ENCODE measurements at places on chromosomes 1 and 21.
A peak's percentile ranks its signal among the peaks of the same experiment; 100 is the strongest.

DNA sequence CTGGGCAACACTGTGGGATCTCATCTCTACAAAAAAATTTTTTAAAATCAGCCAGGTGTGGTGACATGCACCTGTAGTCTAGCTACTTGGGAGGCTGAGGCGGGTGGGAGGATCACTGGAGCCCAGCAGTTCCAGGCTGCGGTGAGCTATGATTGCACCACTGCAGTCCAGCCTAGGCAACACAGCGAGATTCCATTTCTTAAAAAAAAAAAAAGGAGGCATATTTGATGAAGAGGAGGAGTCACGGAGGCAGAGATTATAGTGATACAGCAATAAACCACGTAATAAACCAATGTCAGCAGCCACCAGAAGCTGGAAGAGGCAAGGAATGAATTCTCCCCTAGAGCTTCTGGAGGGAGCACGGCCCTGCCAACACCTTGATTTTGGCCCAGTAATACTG, 4.0 kb downstream of the LIX1L start:
- no peak for DNase-seq

GRCh38 chr1:211578640-211579439, at the start of gene SLC30A1:
SLC30A1 (minus strand) TSS chr1:211579161; CDS start chr1:211578612, 549 bp downstream.
- DNase-seq, result peak; percentile 92

- no peak for DNase-seq
Measured at GRCh38 chr1:233597489-233597901, 16.4 kb upstream of the KCNK1 start.

DNA sequence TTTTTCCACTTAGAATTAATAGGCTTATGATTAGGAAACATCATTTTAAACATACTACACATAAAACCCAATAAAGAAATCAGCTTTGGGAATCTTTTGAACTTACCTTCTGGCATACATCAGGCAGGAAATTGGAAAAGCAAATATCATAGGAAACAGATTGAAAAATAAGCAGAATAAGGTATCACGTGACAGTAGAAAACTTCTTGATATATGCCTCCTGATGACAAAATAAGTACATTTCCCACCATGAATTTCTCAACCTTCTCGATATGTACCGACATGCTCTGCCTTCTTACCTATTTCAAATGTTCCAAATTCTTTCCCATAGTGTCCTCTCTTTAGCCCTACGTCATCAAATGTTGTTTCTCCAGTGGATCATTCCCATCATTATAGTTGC, 72.4 kb downstream of the CLCA4 start:
- DNase-seq, result no peak

DNA sequence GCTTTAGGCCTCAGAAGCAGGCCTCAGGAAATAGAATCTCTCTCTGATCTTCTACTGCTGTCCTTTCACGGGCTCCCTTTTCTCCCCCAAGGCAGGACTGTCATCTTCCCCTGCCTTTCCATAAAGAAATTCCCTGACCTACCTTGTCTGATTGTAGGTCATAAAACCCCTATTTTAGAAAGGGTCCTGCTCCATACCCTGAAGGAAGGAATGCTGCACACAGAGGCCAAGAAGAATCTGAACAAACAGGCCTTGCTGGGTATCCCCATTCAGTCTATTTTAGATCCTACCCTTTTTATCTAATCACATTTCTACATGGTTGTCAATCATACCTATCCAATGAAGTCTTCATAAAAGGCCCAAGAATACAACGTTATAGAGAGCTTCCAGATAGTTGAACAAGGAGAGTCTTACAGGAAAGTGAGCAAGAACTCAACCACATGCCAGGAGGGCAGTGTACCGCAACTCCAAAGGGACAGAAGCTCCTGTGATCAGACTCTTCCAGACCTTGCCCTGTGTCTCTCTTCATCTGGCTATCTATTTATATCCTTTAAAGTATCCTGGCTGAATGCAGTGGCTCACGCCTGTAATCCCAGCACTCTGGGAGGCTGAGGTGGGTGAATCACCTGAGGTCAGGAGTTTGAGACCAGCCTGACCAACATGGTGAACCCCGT, 93.1 kb downstream of the SLC16A1 start:
- no peak for DNase-seq

GRCh38 chr1:106651028-106651762, 405.3 kb upstream of the PRMT6 start:
- DNase-seq, result no peak

GRCh38 chr1:100034470-100034869, 64.7 kb downstream of the SLC35A3 start:
- DNase-seq, result no peak

DNA sequence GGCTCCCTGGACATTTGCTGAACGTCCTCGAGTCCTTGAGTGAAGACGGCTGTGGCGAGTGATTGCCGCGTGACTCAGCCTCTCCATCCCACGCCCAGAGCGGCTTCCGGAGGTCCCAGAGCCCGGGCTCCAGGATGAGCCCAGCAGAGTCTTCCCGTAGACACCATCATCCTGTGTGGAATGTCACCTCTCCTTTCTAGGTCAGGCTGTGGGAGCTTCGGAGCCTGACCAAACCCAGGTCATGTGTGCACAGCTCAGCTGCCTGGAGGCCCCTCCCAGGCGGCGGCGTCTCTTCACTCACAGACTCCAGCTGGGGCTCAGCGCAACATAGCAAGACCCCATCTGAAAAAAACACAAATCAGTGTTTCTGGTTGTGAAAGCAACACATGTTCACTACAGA, 38.2 kb downstream of the PRKCZ start:
- no peak for DNase-seq

- no peak for DNase-seq
Measured at GRCh38 chr1:44134071-44134920, 7.1 kb downstream of the KLF18 start.

DNA sequence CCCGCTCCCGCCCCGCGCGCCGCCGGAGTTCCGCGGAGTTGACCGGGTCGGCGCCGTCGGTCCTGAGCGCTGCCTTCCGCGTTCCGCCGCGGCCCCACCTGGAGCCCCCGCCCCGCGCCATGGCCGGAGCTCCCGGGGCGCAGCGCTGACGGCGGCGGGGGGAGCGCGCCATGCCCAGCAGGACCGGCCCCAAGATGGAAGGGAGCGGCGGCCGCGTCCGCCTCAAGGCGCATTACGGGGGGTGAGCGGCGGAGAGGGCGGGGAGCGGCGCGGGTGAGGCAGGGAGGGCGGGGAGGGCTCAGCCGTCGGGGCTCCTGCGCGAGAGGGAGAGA, 216 bp downstream of the PRKCZ start:
- DNase-seq, result no peak

DNA sequence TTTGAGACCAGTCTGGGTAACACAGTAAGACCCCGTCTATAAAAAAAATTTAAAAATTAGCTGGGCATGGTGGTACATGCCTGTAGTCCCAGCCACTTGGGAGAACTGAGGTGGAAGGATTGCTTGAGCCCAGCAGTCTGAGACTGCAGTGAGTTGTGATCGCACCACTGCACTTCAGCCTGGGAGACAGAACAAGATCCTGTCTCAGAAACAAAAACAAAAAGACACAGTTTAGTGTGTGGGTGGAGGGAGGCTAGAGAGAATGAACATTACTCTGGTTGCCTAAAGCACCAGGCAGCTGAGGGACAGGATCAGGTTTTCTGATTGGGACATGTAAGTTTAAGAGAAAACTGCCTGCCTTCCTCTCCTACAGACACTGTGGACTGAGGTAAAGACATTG, 42.3 kb downstream of the VAMP4 start:
- no peak for DNase-seq

DNA sequence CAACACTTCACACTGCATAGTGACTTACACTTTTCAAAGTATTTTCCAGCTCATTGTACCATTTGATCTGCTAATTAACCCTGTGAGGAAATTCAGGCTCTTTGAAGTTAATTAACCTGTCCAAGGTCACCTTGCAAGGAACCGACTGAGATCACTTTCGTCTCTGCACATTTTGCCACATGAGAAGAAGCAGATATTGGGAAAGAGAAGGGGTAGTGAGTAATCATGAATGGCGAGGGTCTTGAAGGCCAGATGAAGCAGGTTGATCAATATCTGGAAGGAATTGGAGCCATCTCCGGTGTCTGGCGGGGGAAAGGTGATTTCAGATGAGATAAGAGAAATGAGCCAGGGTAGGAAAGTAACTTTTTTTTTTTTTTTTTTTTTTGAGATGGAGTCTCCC, 3.4 kb downstream of the APOA2 start:
- no peak for DNase-seq

GRCh38 chr1:164689672-164690511, 130.9 kb downstream of the PBX1 start:
- DNase-seq, result no peak

- DNase-seq, result peak; percentile 75
Measured at GRCh38 chr1:18949686-18950400, 6.6 kb downstream of the IFFO2 start.

DNA sequence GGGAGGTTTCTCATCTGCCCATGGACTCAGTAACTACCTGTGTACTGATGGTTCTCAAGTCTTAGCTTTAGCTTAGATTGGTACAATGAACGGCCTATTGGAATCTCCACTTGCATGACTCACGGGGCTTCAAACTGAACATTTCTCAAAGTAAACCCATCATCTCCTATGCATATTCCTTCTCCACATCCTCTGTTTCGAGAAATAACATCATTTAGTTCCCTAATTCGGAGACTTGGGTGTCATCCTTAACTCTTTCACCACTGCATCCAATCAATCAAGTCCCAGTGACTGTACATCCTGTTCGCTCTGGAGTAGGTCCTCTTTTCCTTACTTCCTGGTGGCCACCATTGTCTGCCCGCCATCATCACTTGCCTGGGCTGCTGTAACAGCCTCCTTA, 55.8 kb downstream of the LGR6 start:
- DNase-seq, result no peak

GRCh38 chr1:230679825-230680224, 34.1 kb downstream of the AGT start:
- DNase-seq, result no peak

GRCh38 chr21:31597683-31598082, 61.8 kb upstream of the SOD1 start:
- DNase-seq, result no peak

GRCh38 chr1:104056786-104057185, 307.1 kb downstream of the AMY1C start:
- DNase-seq, result no peak

GRCh38 chr1:53543130-53543777, 84.1 kb downstream of the DMRTB1 start:
- peak; percentile 22 for DNase-seq

DNA sequence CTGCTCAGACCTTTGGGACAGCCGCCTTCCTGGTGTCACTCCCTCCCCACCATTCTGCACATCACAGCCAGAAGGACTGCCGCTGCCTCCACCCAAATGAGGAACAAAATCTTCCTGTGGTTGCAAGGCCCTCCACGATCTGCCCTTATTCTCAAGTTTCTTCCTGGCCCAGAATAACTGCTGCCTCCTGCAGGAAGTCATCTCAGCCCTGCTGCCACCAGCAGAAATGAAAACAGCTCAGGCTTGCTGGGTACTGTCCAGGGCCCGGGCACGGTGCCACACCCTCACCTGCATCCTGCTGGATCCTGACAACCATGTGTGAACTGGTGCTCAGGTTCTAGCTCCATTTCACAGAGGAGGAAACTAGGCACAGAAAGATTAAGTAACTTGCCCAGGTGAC, 2.8 kb downstream of the CLDN19 start:
- no peak for DNase-seq

GRCh38 chr1:94608852-94609530, 67.4 kb upstream of the F3 start:
- no peak for DNase-seq

DNA sequence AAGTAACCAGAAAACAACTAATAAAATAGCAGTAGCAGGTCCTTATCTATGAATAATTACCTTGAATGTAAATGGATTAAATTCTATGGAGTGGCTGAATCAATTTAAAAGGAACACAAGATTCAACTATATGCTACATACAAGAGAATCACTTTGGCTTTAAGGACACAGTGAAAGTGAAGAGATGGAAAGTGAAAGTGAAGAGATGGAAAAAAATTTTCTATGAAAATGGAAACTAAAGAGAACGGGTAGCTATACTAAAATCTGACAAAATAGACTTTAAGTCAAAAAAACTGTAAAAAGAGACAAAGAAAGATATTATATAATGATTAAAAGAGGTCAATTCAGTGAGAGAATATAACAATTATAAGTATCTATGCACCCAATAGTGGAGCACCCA, 54.7 kb downstream of the C1orf185 start:
- no peak for DNase-seq

GRCh38 chr1:158107916-158108315, 72.8 kb upstream of the CD1D start:
- DNase-seq, result no peak

GRCh38 chr1:109266965-109267364, 16.0 kb downstream of the PSRC1 start:
- no peak for DNase-seq

- no peak for DNase-seq
Measured at GRCh38 chr1:190475421-190476141, 2.1 kb downstream of the BRINP3 start.

- DNase-seq, result no peak
Measured at GRCh38 chr1:42968654-42969053, 10.0 kb upstream of the SLC2A1 start.

DNA sequence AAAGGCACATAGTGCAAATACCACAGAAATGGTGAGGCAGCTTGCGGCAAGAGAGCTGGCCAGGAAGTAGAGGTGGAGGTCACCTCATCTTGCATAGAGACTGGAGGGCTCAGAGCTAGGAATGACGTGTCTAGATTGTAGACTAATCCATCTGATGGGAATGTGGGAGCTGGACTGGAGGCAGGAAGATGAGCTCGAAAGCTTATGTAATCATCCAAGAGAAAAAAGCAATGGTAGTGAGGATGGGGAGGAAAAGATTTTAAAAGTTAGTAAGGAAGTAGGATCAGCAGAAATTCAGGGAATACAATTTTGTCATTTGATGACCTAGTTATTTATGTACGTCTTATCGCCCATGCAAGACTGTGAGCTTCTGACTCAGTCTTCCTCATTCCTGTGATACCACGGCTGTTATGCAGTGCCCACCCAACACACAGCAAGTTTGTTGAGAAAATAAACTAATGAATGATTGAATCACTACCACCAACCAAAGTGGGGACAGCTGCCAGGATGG, 123.9 kb downstream of the RRAGC start:
- DNase-seq, result no peak

Data from foreskin melanocyte (primary cell).